ENCODE measurements at places on chromosomes 1 and 21. TPM values are rescaled to one million over a fixed set of nuclear protein-coding genes. Genes with fewer than 3 reads are reported as not detected.

The MPC2 gene
- total RNA-seq: 71.7 TPM

GRCh38 chr1:89451011-89451410 lies 73.6 kb upstream of the LRRC8B start:
- no peak for DNase-seq

DNA sequence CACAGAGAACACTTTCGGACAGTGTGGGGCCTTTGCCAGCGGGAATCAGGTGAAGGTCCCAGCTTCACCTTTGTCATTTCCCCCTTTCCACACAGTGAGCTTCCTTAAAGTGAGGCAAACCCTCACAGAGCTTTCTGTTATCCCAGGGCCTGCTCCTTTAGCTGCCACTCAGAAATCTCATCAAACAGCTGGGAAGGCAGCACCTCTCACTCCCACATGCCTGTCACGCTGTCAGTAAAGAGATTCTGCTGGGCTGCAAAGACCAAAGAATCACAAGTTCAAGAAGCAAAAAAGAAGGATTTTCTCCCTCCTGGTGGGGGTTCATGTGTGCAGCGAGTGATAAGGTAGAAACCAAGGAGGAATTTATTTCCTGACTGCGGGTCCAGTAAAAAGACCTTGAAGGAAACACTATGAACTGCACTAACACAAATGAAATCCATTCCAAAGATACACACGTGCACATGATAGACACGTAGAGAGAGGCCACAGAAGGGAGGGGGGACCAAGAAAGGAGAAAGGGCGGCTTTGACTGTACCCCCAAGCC lies 44.0 kb downstream of the HTR6 start:
- no peak for DNase-seq

The CNR2 gene
- not detected for total RNA-seq

DNA sequence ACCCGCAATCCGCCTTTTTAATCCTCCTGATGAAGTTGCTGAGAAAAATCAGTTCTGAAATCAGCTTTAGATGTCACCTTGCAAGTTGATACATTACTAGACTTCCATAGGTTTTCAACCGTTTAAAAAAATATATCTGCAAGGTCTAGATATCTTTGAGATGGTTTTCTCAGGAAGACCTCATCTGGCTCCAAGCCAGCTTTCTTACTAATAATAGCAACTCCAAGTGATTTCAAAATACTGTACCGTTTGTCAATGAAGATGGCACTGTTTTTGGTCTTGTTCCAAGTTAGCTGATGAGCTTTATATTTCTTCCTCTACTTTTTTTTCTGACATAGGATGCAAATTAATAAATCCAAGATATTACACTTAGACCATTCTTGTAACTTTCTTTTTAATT lies 40.3 kb downstream of the LRRC8C start:
- no peak for DNase-seq

The EPHA8 gene
- not detected for total RNA-seq
